Mesothelial cell of epicardium (in vitro differentiated cells): ENCODE measurements at places on chromosomes 6 and 20. TPM values are rescaled to one million over a fixed set of nuclear protein-coding genes. Genes with fewer than 3 reads are reported as not detected.

HLA-DOA gene
- 4.8 to 6.1 TPM (median 5.8 TPM) in 3 replicates for total RNA-seq

SLC25A27 gene
- 33.8 to 40.5 TPM (median 34.6 TPM) in 3 replicates for total RNA-seq

CEP43 gene
- total RNA-seq: 24.9 to 27.9 TPM (median 27.5 TPM) in 3 replicates

TCP11 gene
- total RNA-seq: 0.20 to 0.24 TPM (median 0.20 TPM) in 3 replicates

FAM209B gene
- total RNA-seq: 0.36 to 0.60 TPM in 2 of 3 replicates, not detected in the other

CLPSL2 gene
- total RNA-seq: not detected in 3 replicates

C6orf118 gene
- 0.24 to 0.27 TPM in 2 of 3 replicates, not detected in the other for total RNA-seq

DNA sequence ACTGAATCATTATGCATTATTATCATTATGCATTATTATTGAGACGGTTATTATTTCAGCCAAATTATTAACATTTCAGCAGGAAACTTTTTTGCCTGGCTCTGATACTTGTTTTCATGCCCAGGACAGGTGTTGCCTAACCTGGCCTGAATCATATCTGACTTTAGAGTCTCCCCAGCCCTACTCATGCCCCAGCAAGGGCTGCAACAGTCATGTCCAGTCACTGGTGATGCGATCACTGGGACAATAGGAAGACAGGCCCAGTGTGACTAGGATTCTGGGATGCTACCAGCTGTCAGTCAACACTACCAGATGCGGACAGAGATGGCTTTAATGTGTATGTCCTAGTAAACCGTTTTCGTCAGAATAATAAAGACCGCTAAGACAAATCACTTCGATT is 285.0 kb downstream of the KHDC1L start:
- no peak overlapping the region for H3K4me3 ChIP-seq
- no peaks in the 10 kb centered on the region for H3K36me3 ChIP-seq
- DNase-seq: no peak
- H3K27me3 ChIP-seq: peaks cover 2% of the 10 kb centered on the region

GRCh38 chr20:9402141-9402540 is 112.2 kb upstream of the LAMP5 start:
- peaks cover 2% of the 10 kb centered on the region for H3K36me3 ChIP-seq
- no peak for DNase-seq
- no peak overlapping the region for H3K4me3 ChIP-seq

GRCh38 chr6:306641-307061 is 14.4 kb downstream of the DUSP22 start:
- no peaks in the 10 kb centered on the region for H3K27me3 ChIP-seq
- peaks cover 6% of the 10 kb centered on the region for H3K36me3 ChIP-seq
- no peak overlapping the region for H3K4me3 ChIP-seq
- H3K4me1 ChIP-seq: no peaks in the 10 kb centered on the region
- DNase-seq: no peak
- no peak overlapping the region for H3K27ac ChIP-seq

DNA sequence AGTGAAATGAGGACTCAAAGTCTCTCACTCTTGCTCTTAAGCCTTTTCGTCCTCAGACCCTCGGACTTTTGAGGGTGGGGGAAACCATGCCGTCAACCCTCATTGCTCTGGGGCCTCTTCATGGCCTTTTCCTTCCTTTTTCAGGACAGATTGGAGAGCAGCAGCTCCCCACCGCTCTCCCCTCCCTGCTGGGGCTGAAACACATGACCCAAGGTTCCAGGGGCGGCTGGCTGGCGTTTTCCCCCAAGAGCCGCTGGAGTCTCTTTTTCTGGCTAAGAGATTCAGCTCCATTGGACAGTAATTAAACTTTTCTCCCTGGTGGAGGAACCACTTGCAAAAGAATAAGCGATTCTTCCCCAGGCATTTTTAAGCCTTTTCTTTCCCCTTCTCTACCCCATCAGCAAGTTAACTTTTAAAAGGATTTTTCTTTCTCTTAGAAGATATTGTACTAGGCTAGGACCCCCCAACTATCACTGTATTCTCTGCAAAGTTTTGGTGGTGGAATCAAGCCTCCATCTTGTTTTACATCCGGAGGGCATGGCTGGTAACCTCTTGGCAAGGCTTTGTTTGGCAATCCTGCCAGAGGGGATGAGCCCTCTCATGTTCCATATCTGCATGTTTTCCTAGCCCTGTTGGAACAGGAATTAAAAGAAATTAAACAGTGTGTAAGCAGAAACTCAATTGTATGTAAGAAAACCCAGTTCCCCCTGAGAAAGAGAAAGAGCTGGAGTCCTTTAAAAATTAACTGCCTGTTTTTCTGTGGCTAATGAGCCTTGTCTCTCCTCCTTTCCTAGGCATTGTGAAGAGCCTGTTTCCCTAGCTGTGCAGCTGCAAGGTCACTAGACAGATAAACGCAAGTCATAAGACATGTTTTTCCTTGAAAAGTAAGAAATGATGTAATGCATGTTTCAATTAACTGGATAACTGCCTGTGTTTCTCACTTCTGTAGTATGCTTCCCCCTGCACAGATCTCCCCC is 100.8 kb upstream of the GPR6 start:
- H3K4me3 ChIP-seq: no peak overlapping the region
- H3K27ac ChIP-seq: peak overlapping the region; percentile 76
- H3K27me3 ChIP-seq: no peaks in the 10 kb centered on the region
- H3K4me1 ChIP-seq: peaks cover 49% of the 10 kb centered on the region
- DNase-seq: no peak

DNA sequence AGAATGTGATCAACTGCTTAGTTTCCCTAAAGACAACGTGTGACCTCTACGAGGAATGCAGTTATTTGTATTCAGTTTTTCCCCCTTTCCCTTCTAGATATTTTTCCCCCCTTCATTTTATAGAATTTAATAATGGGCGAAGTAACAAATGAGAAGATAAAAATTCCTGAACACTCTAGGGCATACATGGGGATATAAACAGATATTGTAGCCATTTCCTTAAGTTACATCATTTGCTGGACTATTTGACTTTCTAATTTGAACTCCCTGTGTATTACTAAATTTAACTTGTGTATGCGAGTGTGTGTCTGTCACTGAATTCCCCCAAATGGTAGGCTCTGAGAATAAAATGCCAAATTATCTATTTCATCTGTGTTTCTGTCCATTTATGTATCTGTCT is 99.0 kb upstream of the ZFP64 start:
- no peak overlapping the region for H3K4me3 ChIP-seq
- no peak for DNase-seq
- H3K27me3 ChIP-seq: peaks cover 31% of the 10 kb centered on the region

- no peak for DNase-seq
- no peaks in the 10 kb centered on the region for H3K36me3 ChIP-seq
- no peaks in the 10 kb centered on the region for H3K27me3 ChIP-seq
- H3K27ac ChIP-seq: no peak overlapping the region
Observed at GRCh38 chr6:148231572-148231971, 111.1 kb upstream of the SASH1 start.

- H3K36me3 ChIP-seq: no peaks in the 10 kb centered on the region
- no peak overlapping the region for H3K27ac ChIP-seq
- no peak overlapping the region for H3K4me3 ChIP-seq
Observed at GRCh38 chr20:62500237-62500864, 24.6 kb upstream of the GATA5 start.

- no peaks in the 10 kb centered on the region for H3K27me3 ChIP-seq
- H3K36me3 ChIP-seq: peaks cover 2% of the 10 kb centered on the region
- no peak for DNase-seq
- H3K4me1 ChIP-seq: peaks cover 50% of the 10 kb centered on the region
Observed at GRCh38 chr6:126446248-126446647, 106.3 kb downstream of the CENPW start.

- no peaks in the 10 kb centered on the region for H3K36me3 ChIP-seq
- H3K4me3 ChIP-seq: no peak overlapping the region
- no peak overlapping the region for H3K27ac ChIP-seq
- H3K27me3 ChIP-seq: no peaks in the 10 kb centered on the region
- peaks cover 24% of the 10 kb centered on the region for H3K4me1 ChIP-seq
Observed at GRCh38 chr6:56803594-56803993, 151.3 kb upstream of the BEND6 start.

DNA sequence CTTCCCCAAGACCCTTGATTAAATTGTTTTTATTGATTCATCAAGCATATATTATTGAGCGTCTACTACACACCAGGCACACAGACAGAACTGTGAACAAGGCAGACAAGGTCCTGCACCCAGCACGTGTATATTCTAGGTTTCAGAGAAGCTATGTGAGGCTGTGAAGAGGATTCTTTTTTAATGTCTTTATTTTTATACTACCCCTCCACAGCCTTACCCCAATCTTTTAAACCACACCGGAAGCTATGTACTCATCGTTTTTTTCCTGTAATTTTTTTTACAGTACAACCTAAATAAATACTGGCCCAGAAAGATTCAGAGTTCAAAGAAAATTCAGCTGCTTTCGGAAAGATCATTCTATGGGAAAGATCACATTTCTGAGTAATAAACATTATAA is 10.0 kb downstream of the SGK1 start:
- H3K27ac ChIP-seq: no peak overlapping the region
- DNase-seq: no peak
- peaks cover 11% of the 10 kb centered on the region for H3K27me3 ChIP-seq
- no peak overlapping the region for H3K4me3 ChIP-seq

DNA sequence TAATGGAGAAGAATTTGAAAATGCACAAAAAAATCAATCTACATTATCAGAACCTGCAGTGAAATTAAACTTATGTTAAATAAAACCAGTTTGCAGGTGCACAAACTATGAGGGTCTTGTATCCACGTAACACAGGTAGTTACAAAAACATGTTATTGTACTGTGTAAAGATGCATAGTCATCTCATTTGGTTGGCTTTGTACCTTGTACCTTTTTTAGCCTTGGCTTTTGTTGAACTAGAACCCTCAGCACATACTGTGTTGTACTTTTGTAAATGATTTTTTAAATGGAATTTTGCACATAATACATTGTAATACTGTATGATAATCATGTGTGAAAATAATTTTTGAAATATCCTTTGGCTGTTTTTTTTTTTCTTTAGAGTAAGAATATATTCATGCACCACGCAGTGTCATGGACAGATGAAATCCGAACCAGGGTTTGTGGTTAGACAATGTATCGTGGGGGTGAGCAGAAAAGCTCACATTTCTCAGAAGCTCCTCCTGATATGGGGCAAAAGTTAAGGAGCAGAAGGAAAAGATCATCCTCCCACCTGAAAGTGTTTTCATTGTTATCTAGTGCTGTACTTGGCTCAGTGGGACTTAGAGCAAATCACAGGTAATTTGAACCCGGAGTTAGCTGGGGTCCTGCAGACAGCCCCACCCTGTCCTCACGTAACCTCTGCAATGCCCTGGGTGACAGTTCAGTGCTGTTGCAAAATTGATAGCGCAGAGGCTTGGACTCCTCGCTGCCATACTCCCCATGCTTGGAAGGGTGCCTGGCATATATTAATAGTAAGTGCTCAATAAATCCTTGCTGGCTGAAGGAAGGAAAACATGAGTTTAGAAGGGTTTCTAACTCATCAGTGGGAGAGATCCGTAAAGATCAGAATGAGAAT is 14.8 kb upstream of the NAA20 start:
- no peaks in the 10 kb centered on the region for H3K27me3 ChIP-seq
- peaks cover 24% of the 10 kb centered on the region for H3K36me3 ChIP-seq
- peak overlapping the region; percentile 70 for H3K27ac ChIP-seq
- H3K4me1 ChIP-seq: peaks cover 29% of the 10 kb centered on the region

GRCh38 chr6:36040958-36041357 is 13.3 kb downstream of the MAPK14 start:
- H3K27me3 ChIP-seq: no peaks in the 10 kb centered on the region
- no peak for DNase-seq
- H3K27ac ChIP-seq: peak overlapping the region; percentile 94
- H3K4me1 ChIP-seq: peaks cover 45% of the 10 kb centered on the region
- H3K4me3 ChIP-seq: no peak overlapping the region

DNA sequence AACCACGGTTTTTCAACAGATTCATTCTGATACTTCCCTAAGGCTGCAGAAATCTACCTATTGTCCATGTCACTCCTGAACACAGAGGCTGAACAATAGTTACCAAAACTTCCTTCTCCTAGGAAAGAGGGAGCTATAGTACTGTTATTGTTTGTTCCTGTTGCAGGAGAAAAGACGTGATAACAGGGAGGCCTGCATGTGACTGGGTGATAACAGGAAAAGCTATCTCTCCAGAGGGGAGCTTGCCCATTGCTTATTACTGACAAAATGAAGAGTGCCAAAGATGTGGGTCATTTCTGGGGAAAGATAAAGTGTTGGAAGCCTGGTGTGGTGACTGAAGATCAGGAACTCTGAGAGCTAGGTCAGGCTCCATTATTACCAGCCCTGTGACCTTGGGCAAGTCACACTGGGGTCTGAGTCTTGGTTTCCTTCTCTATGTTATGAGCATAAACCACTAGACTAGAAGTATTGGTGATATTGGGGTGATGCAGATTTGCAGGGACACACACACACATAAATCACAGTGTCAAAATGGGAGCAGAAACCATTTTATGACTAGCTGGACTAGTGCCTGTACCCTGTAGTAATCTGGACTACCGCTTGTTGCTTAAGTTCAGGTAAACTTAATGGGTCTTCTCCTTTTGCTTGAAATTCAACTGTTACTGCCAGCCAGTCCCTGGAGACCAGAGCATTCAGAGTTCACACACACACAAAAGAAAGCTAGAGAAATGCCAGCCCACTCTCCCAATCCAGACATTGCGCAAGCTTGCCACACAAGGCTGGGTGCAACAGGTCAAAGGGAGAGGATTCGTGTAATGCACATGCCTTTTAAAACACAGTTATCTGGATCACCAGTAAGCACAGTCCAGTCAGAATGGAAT is 136.0 kb upstream of the CNR1 start:
- no peak overlapping the region for H3K27ac ChIP-seq
- DNase-seq: no peak
- no peaks in the 10 kb centered on the region for H3K27me3 ChIP-seq
- no peaks in the 10 kb centered on the region for H3K36me3 ChIP-seq
- H3K4me3 ChIP-seq: no peak overlapping the region
- H3K4me1 ChIP-seq: peaks cover 18% of the 10 kb centered on the region

DNA sequence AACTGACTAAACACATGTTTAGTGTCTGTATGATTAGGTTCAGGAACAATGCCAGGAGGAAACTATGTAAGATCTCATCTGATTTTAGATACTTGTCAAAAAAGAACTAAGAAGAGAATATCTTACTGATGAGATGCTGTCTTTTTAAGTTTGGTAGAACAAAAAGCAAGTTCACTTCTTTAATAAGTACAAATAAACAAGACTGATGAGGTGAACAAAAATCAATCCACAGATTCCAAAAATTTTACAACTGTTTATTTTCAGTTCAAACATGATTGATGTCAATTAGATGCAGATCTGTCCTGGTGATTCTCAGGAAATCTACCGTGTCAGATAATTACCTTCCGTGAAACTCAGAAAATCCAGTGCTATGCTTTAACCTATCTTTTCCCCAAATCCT is 24.9 kb downstream of the EPHA7 start:
- H3K4me1 ChIP-seq: peaks cover 14% of the 10 kb centered on the region
- no peaks in the 10 kb centered on the region for H3K36me3 ChIP-seq
- no peaks in the 10 kb centered on the region for H3K27me3 ChIP-seq
- no peak overlapping the region for H3K27ac ChIP-seq
- no peak for DNase-seq

DNA sequence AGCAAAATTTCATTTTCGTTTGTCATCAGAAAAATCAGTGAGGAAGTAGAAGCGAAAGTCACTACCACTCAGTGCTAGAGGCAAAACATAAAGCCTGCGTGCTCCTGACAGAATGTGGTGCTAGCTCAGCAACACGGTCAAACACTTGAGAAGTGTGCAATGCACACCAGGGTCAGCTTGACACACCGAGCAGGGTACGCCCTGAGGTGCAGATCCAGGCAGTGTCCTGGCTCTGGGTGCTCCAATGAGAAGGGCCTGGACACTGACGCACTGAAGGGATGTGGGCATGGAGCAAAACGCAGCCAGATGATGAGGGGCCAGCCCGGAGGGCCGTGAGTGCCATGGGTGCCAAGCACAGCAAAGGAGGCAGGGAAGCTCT is 5.9 kb downstream of the RNASET2 start:
- no peak overlapping the region for H3K4me3 ChIP-seq
- H3K4me1 ChIP-seq: peaks cover 18% of the 10 kb centered on the region
- peaks cover 22% of the 10 kb centered on the region for H3K36me3 ChIP-seq
- no peak overlapping the region for H3K27ac ChIP-seq
- DNase-seq: no peak

GRCh38 chr20:49557449-49557848 is 10.5 kb downstream of the PTGIS start:
- H3K36me3 ChIP-seq: peaks cover 34% of the 10 kb centered on the region
- no peaks in the 10 kb centered on the region for H3K27me3 ChIP-seq
- peak overlapping the region; percentile 48 for H3K27ac ChIP-seq
